ENCODE measurements at places on chromosomes 12 and 14. TPM values are rescaled to one million over a fixed set of nuclear protein-coding genes. Genes with fewer than 3 reads are reported as not detected.

The WNT1 gene
- not detected for total RNA-seq

The ACVRL1 gene
- 39.6 TPM for total RNA-seq

The HOXC13 gene
- total RNA-seq: 0.33 TPM

The RHOJ gene
- 4.2 TPM for total RNA-seq

GRCh38 chr14:105742531-105742848, 216.1 kb downstream of the TMEM121 start:
- no peak for DNase-seq

- no peak for DNase-seq
Measured at GRCh38 chr14:101564819-101565698, 3.8 kb downstream of the DIO3 start.

DNA sequence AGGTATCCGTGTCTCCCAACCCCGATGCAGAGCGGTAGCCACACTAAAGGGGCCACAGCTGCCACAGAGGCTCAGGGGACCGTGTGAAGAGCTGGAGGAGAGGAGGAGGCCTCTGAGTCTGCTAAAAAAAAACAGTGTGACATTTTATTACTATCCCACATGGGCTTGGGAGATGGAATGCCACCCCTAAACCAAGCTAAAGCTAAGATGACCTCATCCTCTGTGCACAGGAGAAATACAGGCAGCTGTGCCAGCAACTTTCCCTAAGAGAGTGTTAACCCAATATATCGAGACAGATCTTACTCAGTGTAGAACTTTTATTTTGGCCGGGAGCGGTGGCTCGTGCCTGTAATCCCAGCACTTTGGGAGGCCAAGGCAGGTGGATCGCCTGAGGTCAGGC, 18.0 kb downstream of the BCL2L14 start:
- DNase-seq: no peak

GRCh38 chr12:122023339-122024131, 1.9 kb downstream of the BCL7A start:
- peak; percentile 76 for DNase-seq

DNA sequence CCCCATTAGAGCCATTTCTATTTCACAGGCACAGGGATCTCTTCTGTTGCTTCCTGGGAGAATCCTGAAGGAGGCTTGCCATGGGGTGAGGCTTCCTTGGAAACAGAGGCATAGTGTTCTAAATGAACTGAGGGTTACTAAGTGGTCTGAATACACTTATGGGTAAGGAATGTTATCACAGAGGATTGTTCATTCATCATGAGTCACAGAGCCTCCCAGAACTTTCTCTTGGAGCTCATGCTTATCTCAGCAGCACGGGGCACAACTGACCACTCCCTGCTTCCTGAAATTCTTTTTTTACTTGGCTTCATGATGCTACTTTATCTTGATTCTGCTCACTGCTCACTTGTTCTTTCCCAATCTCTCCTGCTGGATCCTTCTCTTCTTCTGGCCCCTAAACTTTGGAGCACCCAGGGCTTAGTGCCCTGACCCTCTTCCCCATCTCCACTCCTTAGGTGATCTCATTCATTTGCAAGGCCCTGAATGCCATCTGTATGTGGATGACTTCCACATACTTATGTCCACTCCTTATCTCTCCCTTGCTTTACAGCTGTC, 57.9 kb downstream of the ANO6 start:
- peak; percentile 19 for DNase-seq

- no peak for DNase-seq
Measured at GRCh38 chr14:71061458-71061857, 154.2 kb downstream of the PCNX1 start.

- no peak for DNase-seq
Measured at GRCh38 chr14:97233319-97233985, 436.3 kb downstream of the VRK1 start.

DNA sequence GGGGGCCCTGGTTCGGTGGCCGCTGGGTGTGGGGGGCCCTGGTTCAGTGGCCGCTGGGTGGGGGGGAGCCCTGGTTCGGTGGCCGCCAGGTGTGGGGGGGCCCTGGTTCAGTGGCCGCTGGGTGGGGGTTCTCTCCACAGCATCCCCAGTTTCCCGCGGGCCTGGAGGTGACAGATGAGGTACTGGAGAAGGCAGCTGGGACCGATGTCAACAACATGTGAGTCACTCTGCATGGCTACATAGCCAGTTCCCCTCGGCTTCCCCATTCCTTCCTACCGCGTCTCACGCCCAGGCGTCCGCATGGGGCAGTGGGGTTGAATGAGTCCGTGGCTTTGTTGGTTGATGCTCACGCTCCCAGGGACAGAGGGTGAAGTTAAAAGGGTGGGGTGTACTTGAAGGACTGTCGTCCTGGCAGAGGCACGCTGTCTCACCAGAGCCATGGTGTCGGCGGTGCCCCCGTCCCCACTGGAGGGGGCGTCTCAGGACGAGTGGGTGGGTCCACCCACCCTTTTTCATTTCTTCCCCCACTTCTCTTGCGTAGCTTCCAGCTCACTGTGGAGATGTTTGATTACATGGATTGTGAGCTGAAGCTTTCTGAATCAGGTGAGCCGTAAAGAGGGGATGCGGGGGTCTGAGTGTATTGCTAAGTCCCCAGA, 15.6 kb downstream of the HIP1R start:
- no peak for DNase-seq

- no peak for DNase-seq
Measured at GRCh38 chr12:7061596-7061995, 1.1 kb downstream of the C1S start.

DNA sequence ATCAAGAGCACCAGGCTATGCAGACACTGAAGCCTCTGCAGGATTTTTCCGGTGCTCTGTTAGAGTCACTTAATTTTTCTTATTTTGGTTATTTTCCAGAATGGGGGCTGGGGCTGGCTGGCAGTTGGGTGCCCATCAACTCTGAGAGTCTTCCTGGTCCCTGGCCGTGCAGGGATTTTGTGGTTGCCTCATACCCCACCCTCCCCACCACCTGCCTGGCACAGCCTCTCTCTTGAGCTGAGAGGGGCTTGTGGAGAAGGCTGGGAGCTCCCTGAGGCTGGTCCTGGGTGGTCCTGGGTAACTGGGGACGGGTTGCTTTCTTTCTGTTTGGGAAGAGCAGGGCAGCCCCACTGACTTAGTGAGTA, 23.3 kb downstream of the LRTM2 start:
- DNase-seq: no peak

GRCh38 chr14:85909581-85909980, 379.6 kb downstream of the FLRT2 start:
- no peak for DNase-seq

GRCh38 chr14:67186789-67187584, 2.3 kb upstream of the GARIN2 start:
- no peak for DNase-seq
